Activated T-cell treated with anti-CD3 and anti-CD28 coated beads for 48 hours (primary cell): ENCODE measurements at places on chromosomes 11 and 22.

DNA sequence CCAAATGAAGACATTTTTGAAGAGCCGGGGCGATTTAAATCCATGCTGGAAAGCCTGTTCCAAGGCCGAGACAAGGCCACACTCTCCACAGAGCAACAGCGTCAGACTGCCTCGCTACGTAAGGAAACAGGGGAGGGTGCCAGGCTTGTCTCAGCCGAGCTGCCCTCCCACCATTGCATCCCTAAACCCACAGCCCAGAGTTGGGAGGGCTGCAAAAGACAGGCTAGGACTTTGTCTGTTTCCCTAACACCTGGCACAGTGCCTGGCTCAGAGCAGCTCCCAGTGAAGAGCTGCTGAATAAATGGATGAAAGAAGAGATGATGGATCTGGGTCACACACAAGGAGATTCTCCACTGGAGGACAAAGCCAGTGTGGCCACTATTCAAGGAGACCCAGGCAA lies 51.3 kb upstream of the SCUBE2 start:
- DNase-seq = no peak

DNA sequence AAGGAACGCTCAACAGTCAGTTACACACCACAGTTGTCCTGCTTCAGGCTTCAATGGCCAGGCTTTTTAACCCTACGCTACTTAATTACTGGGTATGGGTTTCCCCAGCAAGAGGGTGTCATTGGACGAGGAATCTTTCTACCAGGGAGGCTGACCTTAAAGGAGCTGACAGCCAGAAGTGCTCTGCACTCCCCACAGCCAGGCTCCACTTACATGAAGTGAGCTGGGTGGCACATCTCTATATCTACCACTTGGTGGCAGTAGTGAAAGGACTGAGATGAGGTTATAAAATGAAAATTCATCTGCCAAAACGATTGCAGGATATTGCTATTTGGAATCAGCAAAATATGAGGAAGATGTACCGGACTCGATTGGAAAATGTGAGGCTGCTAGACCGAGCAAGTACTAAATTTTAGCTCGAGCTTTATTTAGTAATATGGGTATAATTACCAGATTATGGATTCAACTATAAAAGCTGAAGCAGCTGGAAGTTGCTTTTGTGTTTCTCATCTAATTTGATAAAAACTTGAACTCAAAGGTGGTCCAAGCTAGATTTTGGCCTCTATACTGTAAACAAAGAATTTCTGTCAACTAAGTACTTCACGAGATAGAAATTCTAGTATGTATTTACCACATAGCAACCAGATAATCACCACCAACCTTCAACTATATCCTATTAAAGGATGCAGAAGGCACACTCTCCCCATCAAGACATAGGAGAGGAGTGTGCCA lies 53.9 kb upstream of the CEP126 start:
- DNase-seq = no peak

DNA sequence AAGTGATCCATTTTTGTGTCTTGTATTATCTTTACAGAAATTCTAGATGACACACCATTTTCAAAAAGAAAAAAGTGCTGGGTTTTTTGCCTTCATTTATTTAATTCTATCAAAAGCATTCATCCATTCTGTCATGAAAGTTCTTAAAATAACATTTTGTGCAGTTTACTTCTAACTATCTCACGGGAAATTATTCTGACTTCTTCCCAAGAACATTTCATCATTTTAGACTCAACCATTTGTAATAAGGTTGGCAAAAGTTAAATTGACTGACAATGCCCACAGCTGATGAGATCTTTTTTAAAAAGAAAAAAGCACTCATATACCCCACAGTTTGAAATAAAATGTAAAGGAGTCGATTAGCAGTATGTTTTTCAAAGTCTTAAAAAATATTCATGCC lies 68.5 kb downstream of the SBF2 start:
- no peak for DNase-seq

- peak; percentile 49 for DNase-seq
Measured at GRCh38 chr11:122981388-122982264, at the start of gene BSX. Gene BSX, minus strand, starts transcription at chr11:122981834. Its CDS starts 163 bp downstream, at chr11:122981671.

DNA sequence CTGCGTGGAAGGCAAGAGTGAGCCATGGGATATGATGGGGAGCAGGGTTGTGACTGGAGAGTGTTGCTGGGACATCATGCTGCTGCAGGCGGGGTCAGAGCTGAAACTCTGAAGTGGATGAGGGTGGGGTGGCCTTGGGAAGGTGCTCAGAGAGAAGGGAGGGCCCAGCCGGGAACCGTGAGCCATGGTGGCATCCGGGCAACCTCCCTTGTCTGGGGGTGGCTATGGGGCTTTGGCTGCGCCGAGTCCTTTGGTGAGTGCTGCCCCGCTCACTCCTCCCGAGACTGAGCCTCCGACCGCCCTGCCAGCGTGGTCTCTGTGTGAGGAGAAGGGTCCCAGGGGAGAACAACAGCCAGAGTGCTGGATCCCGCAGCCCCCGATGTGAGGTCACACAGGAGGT lies 632.0 kb downstream of the BRD1 start:
- DNase-seq = no peak
